ENCODE measurements at places on chromosomes 7 and 10. TPM values are rescaled to one million over a fixed set of nuclear protein-coding genes. Genes with fewer than 3 reads are reported as not detected.

ZNF12 gene
- polyA plus RNA-seq, result 12.9 TPM

SH2D4B gene
- 0.08 TPM for polyA plus RNA-seq

PCBD1 gene
- polyA plus RNA-seq, result 25.0 TPM

TYW1 gene
- polyA plus RNA-seq, result 7.4 TPM

PODXL gene
- 2.9 TPM for polyA plus RNA-seq

KEL gene
- polyA plus RNA-seq, result 3.3 TPM

ATOH7 gene
- polyA plus RNA-seq, result 0.04 TPM

ELOVL3 gene
- polyA plus RNA-seq, result 1.1 TPM

GJC3 gene
- polyA plus RNA-seq, result 0.29 TPM

CTTNBP2 gene
- 1.4 TPM for polyA plus RNA-seq

ERVW-1 gene
- not detected for polyA plus RNA-seq

GRID2IP gene
- 0.16 TPM for polyA plus RNA-seq

GPER1 gene
- polyA plus RNA-seq, result 6.4 TPM

PCGF5 gene
- polyA plus RNA-seq, result 20.4 TPM

NRAP gene
- polyA plus RNA-seq, result 0.03 TPM

ANXA8 gene
- polyA plus RNA-seq, result 0.04 TPM
